Breast epithelium (tissue), 4 donors: ENCODE measurements at places on chromosomes 1 and 21. TPM values are rescaled to one million over a fixed set of nuclear protein-coding genes. Genes with fewer than 3 reads are reported as not detected.

The SLAMF7 gene
- total RNA-seq: 5.7 TPM

The PPIAL4G gene
- 0.15 TPM for total RNA-seq

The SH2D1B gene
- total RNA-seq: not detected

GRCh38 chr1:80533093-80533492 lies 1267.6 kb upstream of the ADGRL2 start:
- no peak for DNase-seq

DNA sequence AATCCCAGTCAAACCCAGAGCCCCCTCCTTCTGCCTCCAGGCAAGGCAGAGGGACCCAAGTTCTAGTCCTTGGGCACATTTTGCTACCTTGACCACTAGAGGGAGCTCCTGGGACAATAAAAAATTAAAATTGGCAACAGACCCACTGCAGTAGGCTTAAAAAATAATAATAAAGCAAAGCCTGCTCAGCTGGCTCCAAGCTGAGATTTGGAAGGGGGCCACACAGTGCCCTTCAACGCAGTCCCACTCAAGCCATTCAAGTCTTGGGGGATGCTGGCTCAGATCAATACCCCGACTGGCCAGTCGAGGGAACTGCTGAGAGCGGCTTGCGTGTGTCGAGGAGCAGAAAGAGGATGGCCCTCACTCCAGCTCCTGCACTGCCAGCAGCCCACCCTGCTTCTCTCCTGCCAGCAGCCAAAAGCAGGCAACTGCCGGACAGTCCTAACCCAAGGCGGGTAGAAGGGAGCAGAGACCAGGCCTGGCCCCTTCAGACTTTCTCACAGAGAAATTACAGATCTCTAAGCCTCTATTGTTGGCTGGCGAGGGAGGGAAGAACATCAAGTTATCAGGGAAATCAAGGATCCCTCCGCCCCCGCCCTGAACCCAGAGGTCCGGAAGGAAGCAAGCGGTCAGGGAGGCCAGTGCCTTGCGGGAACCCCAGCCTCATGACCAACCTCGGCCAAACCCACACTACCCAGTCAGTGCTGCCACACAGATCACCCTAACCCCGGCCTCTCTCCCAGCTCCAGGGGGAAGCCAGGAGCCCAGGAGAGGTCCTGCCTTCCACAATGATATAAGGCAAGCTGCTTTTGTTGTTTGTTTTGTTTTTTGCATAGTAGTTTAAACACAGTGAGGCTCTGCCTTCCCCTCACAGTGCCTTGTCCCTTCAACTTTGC lies 4.9 kb upstream of the ALDH4A1 start:
- DNase-seq: no peak

DNA sequence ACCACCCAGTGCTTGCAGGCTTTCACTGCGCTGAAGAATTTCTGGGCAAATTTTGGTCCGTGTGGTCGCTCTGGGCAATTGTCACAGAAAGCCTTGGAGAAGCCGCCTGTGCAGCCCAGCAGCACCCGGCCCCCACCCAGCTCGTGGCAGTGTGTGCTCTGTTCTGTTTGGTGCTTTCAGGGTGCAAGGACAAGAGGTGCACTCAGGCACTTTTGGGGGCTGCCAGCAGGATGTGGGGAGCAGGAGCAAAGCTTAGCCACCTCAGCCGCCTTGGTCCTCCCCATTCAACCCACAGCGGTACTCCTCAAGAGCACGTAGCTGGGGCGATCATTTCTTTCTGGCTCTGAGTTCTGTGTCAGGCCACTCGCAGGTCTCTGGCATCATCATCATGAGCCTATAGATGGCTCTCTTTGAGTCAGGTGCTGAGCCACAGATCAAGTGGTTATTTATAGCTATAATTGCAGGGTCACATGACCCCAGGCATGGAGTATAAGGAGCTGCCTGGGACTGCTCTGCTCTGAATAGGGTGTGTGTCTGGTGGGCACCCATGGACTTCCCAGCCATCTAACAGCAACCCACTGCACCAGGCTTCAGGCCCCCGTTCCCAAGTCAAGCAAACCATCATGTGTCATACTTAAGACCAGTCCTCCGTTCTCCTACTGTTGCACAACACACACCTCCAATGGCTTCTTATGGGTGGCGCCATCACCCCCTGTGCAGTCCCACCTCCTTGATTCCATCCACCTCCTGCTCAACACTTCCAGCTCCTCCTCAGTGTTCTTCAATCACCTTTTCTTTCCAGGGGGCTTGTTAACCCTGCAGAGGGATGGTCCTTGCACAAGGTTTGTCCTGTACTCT lies 18.1 kb upstream of the TENT5C start:
- DNase-seq: no peak

- no peak for DNase-seq
Measured at GRCh38 chr1:230517326-230517725, 91.2 kb upstream of the PGBD5 start.

DNA sequence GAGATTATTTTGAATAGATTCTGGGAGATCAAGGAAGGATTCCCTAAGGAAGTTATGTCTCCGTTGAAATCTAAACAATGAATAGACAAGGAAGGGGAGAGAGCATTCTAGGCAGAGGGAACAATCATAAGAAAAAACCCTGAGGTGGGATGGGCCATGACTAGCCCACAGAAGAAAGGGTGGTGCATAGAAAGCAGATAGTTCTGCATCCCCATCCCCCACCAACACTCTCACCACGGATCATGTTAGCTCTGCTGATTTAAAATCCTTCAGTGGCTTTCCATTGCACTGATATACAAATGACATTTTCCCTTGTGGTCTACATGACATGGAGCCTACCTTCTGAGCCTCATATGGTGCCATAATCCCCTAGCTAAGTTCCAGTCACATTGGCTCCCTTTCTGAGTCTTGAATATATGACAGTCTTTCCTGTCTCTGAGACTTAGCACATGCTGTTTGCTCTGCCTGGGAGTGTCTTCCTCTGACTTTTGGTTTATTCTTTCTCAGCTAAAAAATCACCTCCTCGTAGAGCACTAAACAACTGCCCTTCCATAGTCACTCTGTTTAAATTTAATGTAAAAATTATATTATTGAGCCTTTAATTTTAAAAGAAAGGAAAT lies 15.2 kb downstream of the SCMH1 start:
- no peak for DNase-seq

DNA sequence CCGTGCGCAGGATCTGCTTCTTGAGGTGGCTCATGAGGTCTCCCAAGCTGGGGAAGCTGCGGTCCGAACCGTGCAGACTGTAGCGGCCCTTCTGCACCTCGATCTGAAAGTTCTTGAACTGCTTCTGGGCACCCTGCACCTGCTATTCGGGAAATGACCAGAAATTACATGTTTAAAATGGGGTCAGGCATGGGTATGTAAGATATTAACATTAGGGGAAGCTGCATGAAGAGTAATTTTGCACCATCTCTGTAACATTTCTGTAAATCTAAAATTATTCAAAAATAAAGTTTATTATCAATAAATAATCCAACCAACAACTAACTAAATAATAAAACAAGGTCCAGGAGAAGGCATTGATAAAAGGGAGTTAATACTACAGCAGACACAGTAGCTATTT lies 110.7 kb downstream of the RAVER2 start:
- DNase-seq: no peak

The OR2AK2 gene
- total RNA-seq: 0.44 TPM

GRCh38 chr1:51421964-51422363 lies 91.6 kb upstream of the TTC39A start:
- no peak for DNase-seq

- no peak for DNase-seq
Measured at GRCh38 chr1:225691861-225692516, 39.1 kb upstream of the ENAH start.

The OR2L13 gene
- not detected for total RNA-seq

DNA sequence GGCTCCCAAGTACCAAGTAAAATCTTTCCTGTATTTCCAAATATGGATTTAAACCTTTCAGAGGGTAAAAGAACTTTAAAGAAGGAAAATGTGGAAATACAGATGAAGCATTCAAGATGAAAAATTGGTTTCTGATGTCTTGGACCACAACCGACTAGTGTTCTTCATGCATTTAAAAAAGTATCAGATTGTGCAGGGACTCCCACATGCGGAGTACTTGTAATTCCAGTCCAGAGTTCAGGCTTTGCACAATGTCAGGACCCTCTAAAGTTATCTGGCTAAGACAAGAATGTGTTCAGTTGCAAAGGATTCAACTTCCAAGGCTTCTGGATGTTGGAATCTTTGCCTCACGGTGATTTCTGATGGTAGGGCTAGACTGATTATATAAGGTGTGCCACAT lies 66.7 kb downstream of the RGL1 start:
- DNase-seq: no peak

- no peak for DNase-seq
Measured at GRCh38 chr1:225642177-225642576, 10.7 kb downstream of the ENAH start.

DNA sequence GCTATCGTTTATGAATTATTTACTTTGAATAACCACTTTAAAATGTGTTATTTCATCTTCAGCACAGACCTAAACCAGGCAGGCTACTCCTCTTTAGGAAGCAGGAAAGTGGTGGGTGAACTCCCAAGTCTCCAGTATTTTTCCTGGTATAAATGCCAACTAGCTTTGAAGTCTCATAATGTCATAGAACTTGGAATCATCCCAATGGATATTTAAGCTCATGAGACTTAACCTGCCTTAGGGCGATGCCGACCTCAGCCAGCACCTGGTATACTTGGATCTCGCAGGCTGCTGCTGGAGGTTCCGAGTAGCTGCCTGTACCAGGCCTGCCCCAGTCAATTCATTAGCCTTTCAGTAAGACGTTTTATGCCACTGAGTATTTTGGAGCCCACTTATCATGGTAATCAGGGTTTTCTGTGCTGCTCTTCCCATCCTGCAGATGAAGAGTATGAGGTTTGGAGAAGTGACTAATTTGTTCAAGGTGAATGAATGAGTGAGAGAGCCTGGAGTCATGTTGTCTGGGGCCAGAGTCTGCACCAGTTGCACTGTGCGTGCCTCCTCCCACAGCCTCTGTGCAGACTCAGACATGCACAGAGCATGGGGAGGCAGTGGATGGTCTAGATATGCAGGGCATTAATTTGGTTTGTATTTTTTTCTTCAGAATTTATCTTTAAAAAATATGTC lies 34.9 kb downstream of the VANGL1 start:
- DNase-seq: no peak

DNA sequence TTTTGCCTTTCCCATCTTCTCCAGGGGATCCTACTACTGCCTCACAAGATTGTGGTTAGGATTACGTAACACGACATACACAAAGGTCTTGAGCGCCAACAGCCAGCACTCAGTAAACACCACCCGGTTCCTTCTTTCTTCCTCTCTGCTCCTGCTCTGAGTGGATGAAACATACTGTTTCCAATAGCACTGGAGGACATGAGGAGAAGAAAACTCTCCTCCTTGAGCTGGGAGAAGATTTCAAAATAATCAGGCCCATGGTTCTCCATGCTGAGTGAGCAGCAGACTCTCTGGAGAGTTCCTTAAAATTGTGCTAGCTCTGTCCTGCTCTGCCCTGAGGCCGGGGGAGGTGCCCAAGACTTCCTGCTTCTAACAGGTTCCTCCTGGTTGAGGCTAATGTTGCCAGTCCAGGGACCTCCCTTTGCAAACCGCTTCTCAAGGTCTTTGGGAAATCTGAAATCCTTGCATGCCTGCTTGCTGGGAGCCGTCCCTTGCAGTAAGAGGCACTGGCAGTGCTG lies 29.4 kb upstream of the MX1 start:
- DNase-seq: peak; percentile 74

GRCh38 chr1:172948457-172948856 lies 102.3 kb downstream of the TNFSF18 start:
- no peak for DNase-seq
